ENCODE measurements at places on chromosomes 11 and 22.

- no peak for DNase-seq
These were observed 1.5 kb downstream of the TCF20 start for GRCh38 chr22:42268852-42269410.

- DNase-seq: no peak
These were observed 28.6 kb downstream of the PPP2R1B start for GRCh38 chr11:111737444-111738210.

- DNase-seq: no peak
These were observed 6.5 kb upstream of the CYB5R3 start for GRCh38 chr22:42655693-42656092.

GRCh38 chr11:35846874-35847273, 97.0 kb upstream of the LDLRAD3 start:
- no peak for DNase-seq

GRCh38 chr22:21726650-21727049, 8.9 kb downstream of the YPEL1 start:
- DNase-seq: no peak

DNA sequence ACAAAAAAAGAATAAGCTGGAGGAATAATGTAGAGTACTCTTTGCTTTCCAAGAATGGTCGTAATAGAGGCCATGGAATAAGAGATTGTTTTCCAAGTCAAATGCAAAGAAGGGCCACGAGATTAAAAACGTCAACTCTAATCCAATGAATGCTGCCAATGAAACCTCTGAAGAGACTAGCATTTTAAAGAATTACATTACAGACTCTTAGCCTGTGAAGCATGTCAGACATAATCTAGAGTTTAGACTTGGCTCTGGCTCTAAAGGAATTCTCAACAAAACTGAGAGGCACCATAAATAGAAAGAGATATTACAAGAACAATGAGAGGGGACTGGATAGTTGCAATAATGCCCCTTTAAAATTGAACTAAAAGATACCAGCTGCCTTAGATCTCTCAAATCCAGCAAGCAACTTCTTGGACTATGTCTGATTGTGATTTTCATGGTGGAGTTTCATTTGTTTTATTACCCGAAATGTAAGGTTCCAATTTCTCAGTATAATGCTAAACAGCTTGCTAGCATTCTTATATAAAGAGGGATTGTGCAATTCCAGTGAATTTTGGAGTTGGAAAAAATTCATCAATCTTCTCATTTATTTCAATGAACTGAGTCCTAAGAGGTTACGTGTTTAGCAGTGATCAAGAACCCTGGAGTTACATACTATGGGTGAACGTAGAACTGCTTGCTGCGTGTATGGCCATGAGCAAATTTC, 5.6 kb downstream of the ETS1 start:
- DNase-seq: no peak

- DNase-seq: no peak
These were observed 27.0 kb upstream of the MICAL2 start for GRCh38 chr11:12083380-12083779.

DNA sequence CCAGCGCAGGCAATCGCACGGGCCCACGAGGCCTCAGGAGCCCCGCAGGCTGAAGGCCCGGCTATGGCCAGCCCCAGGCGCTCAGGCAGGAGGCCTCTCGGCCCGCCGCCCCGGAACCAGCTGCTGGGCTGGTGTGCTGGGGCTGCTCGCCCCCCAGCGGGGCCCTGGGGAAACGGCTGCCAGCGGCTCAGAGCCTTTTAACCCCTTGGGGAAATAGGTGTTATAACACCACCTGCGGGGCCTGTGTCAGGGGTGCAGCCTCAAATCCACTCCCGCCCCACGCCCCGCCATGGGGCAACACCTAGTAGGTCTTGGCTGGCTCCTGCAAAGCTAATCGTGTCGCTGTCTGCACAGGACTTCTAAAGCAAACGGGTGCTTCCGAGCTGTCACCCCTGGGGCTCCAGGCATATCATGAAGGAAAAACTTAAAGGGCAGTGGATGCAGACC, 237.4 kb downstream of the TTC28 start:
- peak; percentile 39 for DNase-seq

- no peak for DNase-seq
These were observed 1422.4 kb downstream of the LRRC4C start for GRCh38 chr11:40037005-40037404.

- DNase-seq: no peak
These were observed 79.3 kb downstream of the CYP2R1 start for GRCh38 chr11:14812757-14813156.

DNA sequence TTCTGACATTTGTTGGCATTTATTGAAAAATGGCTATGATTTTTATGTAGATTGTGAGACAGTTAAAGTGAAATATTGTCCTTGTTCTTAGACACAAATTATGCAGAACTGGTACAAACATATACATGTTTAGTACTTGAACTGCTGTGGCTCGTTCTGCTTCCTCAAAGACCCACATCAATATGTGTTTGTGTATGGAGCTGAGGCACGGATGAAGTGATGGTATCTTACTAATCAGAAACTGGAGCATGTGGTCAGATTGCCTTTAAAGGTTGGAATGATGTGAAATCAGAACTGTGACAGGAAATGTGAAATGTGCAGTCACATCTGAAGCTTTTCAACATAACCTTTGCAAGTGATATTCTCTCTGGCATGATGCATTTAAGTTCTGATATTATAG, 130.4 kb downstream of the NAV2 start:
- no peak for DNase-seq

- no peak for DNase-seq
These were observed 30.7 kb downstream of the TBX1 start for GRCh38 chr22:19791243-19791642.

GRCh38 chr11:66869567-66869870, 12.7 kb downstream of the LRFN4 start:
- no peak for DNase-seq

DNA sequence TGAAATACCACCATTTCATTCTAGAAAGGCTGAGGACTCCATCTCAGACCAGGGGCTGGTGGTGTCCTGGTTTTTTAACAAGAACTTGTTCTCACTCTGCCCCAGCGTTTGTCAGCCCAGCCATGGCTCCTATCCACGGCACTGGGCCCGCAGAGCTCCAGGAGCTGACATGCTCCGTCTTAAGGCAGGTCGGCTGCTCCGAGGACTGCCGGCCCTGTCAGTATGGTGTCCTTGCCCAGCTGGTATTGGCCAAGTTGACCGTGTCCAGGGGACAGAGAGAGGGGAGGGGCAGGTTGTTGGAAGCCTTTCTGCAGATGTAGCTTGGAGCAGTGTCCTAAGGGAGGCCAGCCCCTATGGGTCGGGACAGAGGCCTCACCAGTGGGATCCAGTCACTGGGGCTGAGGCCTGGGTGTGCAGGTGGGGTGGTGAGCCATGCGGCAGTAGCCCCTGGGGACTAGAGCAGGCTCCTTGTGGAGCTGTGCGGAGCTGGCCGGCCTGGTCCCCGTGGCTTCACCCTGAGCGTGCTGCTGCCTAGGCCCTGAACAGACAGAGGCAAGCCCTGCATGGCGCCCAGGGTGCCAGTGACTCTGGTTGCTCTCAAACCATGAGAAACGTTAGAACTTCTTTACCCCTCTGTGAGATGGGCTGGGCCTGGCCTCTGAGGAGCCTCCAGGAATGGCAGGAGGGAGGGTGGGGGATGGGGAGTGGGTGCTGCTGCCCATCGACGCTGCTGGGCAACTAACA, 39.9 kb upstream of the KCNQ1OT1 start:
- DNase-seq: no peak

- peak; percentile 95 for DNase-seq
These were observed at the start of gene ANKRD42 for GRCh38 chr11:83193315-83194280. ANKRD42 (plus strand) TSS chr11:83193712; CDS start chr11:83194671, 959 bp downstream.

DNA sequence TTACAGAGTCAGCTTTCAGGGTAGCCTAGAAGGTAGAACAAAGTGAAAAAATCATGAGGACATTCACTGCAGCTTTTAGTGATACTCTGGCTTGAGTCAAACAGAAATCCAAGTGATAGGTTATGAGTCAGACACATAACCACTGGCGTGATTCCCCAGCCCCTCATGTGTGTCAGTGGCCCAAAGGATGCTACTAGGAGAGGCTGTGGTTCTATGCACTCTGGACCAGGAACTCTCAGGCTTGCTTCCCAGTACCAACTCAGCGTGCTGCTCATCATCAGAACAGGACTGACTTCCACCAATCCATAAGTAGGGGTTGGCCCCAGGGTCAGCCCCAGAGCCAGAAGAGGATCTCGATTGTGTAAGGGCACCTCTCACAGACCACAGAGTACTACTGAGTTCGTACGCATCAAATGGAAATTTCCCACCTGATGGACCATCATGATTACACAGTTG, 116.8 kb downstream of the MED15 start:
- no peak for DNase-seq

DNA sequence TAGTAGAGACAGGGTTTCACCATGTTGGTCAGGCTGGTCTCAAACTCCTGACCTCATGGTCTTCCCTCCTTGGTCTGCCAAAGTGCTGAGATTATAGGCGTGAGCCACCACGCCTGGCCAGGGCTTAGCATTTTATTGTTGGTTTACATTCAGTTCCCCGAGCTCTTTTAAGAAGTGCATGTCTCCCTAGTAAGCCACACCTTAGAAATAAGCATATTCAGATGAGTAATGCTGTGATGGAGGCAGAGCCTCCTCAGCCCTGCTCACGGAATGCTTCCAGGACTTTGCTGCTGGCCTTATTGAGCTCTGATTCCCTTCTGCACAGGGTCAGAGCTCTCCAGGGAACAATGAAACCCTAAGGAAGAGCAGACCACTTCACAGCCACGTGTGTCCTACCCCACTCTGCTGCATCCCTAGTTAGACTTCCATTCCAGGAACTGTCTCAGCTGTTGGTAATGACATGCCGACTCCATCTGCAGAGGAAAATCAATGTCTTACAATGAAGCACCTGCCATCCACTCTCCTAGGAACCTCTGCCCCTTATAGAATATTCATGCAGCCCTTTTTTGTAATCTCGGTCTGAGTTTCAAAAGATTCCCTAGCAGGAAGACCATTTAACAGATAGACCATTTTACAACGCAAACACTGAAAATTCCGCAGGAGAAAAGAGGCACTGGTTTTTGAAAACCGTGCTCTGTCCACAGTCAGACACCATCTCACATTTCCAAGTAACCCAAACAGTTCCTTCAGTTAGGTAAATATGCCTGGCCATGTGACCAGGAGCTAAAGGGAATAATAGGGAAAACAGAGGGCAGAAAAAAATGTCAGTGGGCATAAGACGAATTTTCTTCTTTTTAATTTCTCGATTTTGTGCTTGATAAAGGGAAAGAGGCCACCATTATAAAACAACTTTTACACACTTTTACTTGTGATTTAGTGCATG, 1.7 kb upstream of the JAM3 start:
- DNase-seq: no peak

DNA sequence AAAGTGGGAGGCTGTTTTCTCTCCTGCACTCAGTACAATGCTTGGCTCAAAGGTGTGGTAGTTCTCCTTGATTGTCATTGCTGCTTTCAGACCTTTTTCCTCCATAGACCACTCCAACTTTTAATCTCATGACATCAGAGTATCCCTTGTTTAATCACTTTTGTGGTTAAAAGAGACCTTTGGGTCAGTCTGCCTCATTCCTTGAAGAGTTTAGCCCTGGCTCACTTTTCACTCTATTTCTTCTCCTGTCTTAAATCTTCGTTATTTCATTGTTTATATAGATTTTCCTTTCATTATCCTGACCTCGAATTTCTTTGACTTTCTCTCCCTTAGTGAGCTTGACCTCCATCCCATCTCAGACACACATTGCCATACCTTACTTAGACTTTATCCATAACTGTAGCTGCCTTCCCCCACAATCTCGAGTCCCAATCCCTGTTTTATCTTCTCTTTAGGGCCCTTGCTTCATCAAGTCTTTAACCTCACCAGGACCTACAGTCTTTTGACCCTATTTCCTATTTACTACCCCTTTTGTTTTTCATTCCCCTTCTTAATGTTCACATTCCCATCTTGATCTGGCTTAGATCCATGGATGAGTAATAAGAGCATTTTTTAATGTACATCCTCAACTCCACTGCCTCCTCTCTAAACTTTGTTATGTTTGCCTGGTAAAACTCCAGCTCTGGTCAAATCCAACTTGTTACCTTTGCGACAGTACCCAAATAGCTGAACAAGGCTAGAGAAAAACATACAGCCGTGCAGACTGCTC, 9.5 kb downstream of the ATXN10 start:
- no peak for DNase-seq

DNA sequence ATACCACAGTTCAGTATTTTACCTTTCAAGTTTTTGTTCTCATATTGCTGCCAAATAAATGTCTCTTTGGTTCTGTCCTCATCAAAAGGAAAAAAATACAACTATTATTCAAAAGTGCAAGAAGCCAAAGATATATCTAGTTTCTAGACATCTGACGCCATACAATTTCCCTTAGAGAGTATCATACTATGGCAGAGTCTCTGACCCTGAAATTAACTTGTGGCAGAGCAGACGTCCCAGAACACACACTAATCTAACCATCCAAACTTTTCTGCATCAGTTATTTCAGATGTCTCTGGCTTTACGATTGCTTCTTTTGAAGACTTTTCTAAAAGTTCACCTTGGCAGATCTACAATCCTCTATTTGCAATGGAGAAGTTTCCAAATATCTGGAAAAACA, 2.7 kb downstream of the OR51T1 start:
- DNase-seq: no peak

GRCh38 chr11:10693509-10694081, at the start of gene IRAG1:
IRAG1 (minus strand) TSS chr11:10693755; CDS start chr11:10693602, 153 bp downstream.
- DNase-seq: no peak

DNA sequence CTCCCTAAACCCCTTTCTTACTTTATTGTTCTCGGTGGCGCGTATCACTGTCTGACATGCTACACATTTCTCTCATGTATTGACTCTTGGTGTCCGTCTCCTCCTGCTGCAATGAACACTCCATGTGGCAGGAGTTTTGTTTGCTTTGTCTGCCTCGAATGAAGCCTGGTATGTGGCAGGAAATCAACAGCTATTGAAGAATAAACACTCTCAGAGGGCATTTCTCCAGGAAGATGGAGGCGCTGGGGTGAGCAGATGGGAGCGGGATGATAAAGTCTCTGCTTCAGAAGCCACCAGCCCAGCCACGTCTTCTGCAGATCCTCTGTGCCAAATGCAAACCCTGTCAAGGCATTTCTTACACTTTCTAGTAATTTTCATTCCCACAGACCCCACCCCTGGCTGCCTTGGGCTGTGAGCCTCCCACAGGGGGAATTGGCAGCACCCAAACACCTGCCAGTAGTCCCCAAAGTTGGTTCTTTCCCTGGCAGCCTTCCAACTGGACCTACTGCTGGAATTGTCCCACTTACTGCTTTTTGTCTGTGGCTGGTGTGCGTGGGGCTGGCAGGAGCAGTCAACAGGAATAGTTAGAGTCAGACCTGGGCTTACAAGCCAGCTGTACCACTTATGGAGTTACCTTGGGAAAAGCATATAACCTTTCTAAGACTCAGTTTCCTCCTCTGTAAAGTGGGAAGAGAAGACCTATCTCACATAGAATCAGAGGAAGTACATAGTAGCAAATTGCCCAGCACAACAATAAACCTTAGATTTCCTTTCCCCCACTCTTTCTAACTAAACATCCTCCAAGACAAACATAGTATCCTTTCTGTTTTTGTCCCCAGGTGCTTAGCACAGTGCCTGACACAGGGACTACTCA, 13.3 kb upstream of the IL10RA start:
- no peak for DNase-seq

- DNase-seq: peak; percentile 32
These were observed 6.8 kb downstream of the CRYBB1 start for GRCh38 chr22:26610996-26611395.

GRCh38 chr11:126341760-126342161, 13.7 kb upstream of the ST3GAL4 start:
- peak; percentile 33 for DNase-seq
